IPS DF 19.7 (cell line): ENCODE measurements at places on chromosomes 4 and X.

DNA sequence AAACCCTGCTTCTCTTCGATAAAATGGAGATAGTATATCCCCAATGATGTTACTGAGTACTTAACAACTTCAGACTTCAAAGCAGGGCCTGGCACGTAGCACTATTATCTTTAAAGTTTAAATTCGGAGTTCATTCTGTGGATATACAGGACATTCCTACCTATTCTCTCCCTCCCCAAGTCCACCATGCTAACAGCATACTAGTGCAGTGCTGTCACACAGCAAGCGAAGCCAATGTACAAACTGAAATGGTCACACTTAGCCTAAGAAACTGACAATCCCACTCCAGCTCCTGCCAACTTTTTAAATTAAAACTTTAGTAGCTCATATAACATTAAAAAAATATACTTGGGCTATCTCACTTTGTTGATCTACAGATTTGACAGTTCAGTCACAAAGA lies 1.2 kb upstream of the DNAJB14 start:
- DNase-seq = no peak

GRCh38 chr4:119980456-119980855 lies 86.2 kb downstream of the MAD2L1 start:
- no peak for DNase-seq

DNA sequence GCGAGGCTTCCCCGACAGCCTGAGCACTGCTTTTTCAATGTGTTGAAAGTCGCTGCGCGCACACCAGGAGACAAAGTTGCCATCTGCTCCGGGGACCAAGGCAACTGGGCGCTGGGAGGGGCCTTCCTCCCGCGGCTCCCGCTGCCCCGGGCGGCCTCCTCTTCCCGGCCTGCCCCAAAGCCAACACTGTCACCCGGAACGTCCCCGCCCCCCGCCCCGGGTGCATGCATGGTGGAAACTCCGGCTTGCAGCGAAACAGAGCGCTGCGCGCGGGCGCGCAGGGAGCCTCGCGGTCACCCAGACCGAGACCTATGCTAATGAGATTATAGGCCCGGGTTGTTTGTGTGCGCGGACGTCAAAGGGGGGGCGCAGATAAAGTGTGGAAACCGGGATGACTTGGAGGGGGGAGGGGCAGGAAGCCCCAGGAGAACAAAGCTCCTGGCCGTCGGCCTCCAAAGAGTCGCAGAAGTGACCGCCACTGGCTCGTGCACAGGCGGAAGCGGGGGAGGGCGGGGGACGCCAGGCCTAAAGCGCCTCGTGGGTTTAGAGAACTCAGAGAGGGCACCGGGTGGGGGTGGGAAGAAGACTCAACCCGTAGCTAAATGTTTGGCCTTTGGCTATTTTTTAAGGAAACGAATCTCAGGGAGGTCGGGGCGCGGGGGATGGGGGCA lies 88.8 kb downstream of the BCOR start:
- DNase-seq = no peak

DNA sequence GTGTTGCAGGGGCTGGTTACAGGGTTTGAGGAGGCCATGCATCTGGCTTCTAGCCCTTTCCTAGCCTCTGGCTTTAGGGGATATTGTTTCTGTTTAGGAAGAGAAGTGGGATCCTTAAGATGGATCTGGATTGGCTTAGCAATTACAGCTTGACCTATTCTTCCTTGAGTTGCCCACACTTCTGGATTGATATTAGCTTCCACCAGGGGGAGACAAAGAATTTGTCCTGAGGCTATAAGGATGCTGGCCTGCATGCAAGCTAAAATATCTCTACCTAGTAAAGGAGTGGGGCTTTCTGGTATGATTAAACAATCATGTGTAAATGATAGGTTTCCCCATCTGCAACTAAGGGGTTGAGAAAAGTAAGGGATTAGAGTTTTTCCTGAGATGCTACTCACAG lies 117.2 kb downstream of the TEX13C start:
- no peak for DNase-seq

DNA sequence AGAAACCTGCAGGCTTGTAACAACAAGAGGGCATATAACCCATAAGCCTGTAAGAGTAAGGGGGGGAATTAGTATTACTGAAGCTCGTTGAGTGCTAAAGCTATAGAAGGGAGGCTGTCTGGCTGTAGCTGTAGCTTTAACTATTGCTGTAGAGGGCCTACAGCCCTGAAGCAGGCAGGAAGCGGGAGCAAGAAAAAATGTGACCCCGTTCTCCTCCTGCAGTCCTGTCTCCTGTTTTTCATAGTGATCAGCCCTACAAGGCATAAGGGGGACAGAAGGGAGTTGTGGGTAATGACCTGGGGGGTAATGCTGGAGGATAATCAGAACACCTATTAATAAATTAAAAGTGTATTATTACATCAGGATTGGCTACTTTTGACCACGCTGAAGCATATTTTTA lies 206.9 kb upstream of the MAB21L2 start:
- no peak for DNase-seq

- DNase-seq = no peak
Observed at GRCh38 chr4:134147941-134148340, 53.6 kb downstream of the PABPC4L start.

GRCh38 chrX:110317820-110318663 lies at the start of gene AMMECR1:
Gene AMMECR1 (minus strand): TSS chrX:110318085. CDS start chrX:110318071, 14 bp downstream.
- no peak for DNase-seq

GRCh38 chrX:5536261-5536660 lies 692.4 kb downstream of the NLGN4X start:
- DNase-seq = no peak

- DNase-seq = no peak
Observed at GRCh38 chrX:7264399-7264798, 116.4 kb upstream of the PUDP start.
